ENCODE measurements at places on chromosomes 6 and 20. TPM values are rescaled to one million over a fixed set of nuclear protein-coding genes. Genes with fewer than 3 reads are reported as not detected.

GRCh38 chr6:85236636-85237035 is 213.2 kb upstream of the NT5E start:
- no peak for DNase-seq

GRCh38 chr6:141704151-141704550 is 428.6 kb upstream of the GJE1 start:
- no peak for DNase-seq

DNA sequence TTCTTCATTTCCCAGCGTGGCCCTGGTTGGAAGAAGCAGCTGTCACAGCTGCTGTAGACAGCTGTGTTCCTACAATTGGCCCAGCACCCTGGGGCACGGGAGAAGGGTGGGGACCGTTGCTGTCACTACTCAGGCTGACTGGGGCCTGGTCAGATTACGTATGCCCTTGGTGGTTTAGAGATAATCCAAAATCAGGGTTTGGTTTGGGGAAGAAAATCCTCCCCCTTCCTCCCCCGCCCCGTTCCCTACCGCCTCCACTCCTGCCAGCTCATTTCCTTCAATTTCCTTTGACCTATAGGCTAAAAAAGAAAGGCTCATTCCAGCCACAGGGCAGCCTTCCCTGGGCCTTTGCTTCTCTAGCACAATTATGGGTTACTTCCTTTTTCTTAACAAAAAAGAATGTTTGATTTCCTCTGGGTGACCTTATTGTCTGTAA is 292.7 kb downstream of the ESR1 start:
- no peak for DNase-seq

Gene OXT
- total RNA-seq = not detected

- no peak for DNase-seq
These were observed 66.6 kb downstream of the HIVEP2 start for GRCh38 chr6:142878407-142878806.

- no peak for DNase-seq
These were observed 40.0 kb downstream of the SNHG17 start for GRCh38 chr20:38395165-38395564.

Gene PRR3
- 12.7 TPM for total RNA-seq

DNA sequence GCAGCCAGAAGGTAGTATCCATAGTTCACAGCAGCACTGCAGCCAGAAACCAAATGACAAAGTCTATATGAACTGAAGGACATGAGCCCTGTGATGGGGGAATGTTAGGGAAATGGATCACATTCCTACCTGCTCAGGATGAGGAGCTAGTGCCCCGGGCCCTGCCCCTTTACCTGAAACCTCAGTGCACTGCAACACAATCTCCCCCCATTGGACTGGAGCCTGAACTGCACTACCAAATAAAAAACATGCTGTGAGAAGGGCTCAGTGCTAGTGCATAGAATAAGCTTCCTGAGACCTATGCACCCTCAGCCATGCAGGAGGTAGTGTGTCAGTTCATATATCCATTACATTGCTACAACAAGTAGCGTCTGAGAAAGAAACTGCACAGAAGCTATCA is 477.8 kb downstream of the HACE1 start:
- no peak for DNase-seq

Gene C20orf144
- not detected for total RNA-seq

Gene HACE1
- 33.9 TPM for total RNA-seq

DNA sequence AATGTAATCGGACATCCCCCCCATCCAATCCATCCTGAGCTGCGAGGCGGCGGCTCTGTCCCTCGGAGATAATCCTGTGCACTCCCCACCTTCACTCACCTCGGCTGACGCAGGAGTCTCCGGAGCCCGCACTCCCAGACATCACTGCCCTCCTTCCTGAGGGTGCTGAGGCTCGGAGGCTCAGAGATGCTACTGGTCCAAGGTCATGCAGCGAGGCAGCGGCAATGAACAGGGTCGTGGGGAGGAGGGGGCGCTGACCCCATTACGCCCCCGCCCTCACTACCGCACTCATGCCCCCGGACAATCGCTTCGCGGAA is 485 bp downstream of the ADISSP start:
- no peak for DNase-seq

- DNase-seq = no peak
These were observed 123.4 kb upstream of the GPR6 start for GRCh38 chr6:109854541-109855308.

DNA sequence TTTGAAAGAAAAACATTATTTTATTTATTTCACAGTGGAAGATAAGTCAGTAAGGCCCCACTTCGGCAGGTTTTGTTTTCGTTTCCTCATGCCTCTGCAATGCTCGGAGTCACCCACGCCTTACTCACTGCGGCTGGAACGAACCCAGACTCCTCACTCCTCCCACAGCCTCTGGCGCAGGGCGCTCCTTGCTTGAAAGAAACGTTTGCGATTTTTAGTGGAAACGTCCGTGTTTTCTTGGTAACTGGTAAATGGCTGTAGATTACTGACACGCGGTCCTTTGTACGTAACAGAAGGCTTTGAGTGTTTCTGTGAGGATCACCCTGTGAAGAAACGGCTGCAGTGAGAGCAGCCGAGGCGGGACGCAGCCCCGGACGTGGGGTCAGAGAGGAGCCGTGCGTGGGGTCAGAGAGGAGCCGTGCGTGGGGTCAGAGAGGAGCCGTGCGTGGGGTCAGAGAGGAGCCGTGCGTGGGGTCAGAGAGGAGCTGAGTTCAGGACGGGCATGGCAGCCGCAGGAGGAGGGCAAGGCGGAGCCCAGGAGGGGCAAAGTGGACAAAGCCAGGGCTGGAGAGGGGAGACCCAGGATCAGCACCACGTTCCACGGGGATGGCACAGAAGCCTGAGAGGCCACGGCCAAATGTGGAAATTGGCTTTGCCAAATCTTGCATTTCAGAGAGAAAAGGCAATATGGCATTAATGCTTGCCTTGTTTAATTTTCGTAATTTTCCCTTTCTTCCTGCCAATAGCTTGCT is 198.6 kb upstream of the THBS2 start:
- peak; percentile 77 for DNase-seq

DNA sequence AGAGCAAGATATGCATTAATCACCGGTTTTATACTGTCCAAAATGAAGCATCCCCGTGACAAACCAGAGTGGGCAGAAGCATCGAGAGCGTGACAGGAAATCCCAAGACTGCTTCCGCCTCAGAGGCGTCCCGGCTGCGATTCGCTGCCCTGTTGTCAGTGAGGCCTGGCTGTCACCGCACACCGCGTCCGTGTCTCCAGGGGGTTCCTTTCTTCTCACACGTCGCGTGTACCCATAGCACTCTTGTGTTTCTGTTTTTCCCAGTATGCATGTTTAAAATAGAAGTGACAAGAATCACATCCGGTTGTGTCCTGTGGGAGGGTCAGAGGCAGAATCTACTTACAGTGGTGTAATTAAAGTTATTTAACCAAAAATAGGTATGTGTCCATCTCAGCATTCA is 8.3 kb upstream of the ADRM1 start:
- DNase-seq = no peak

DNA sequence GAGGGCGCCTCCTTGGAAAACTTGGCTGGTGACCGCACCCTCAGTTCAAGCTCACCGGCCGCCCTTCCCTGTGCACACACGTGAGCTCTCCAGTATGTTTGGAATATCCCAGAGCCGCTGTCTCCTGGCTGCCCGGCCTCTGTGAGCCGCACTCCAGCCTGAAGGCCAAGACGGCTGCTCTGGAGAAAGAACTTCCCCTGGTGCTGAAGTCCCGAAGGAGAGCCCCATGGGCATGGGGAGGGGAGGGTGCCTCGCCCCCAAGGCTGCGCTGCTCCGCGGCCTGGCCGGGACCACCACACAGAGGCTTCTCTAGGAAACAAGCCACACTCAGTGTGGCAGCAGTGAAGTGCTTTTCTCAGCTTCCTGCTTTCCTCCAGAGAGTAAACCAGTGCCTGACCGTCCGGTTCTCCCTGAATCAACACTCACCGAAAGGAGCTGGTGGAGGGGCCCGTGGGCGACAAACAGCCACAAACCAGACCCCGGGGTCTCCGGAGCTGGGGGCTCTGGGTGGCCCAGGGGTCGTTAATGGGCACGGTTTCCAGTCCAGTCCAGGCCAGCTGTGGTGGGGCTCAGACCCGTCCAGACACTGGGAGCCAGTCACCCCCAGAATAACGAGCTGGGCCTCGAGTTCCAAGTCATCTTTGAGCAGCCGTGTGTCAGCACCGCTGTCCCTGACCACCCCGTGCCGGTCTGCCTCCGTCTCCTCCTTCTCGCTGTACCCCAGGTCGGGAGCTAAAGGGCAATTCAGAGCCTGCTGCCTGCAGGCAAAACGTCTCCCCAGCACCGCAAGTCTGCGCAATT is 87.4 kb upstream of the BHLHE23 start:
- DNase-seq = no peak

DNA sequence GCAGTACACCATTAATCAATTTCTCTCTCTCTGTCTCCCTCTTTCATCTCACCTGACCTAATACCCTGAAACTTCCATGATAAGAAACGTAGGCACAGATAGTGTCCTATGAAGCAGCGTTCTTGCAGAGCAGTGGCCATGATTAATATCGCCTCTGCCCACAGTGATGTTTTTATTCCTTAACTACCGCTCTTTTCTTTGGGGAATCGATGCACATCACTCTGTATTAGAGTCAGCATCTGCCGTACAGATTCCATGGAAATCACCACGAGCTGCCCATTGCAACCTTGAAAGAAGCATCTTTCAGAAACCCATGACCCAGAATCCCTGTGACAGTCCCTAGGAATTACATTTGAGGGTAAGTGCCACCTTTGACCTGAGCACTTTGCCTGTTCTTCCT is 152.0 kb upstream of the ECI2 start:
- no peak for DNase-seq

Gene MCHR2
- total RNA-seq = not detected

- DNase-seq = peak; percentile 55
These were observed 10.1 kb downstream of the SLC22A2 start for GRCh38 chr6:160248538-160248937.

GRCh38 chr6:44926556-44926955 is 401.6 kb upstream of the RUNX2 start:
- DNase-seq = no peak

- no peak for DNase-seq
These were observed 27.8 kb downstream of the SERPINB6 start for GRCh38 chr6:2943564-2943955.

GRCh38 chr6:113649276-113649675 is 207.9 kb upstream of the MARCKS start:
- no peak for DNase-seq

Gene TMEM244
- not detected for total RNA-seq

DNA sequence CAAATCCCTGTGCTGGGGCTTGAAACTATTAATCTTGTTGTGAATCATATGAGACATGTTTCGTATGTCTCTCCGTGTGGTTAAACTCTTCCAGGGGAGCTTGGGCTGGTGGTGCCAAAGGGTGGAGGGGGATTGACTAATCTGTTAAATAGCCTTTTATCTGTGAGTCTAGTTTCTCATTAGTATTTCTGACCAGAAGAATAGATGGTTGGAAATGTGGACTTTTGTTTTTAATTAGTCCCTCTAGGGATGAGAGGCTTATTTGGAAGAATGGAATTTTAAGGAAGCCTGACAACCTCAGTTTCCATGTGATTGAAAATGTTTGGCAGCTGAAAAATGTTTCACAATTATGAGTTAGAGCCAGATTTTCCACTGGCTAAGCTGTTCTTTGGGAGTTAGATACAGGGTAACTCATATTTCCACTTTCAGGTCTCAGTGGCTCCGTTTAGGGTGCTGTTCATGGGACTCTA is 117.3 kb downstream of the BCKDHB start:
- no peak for DNase-seq

GRCh38 chr6:53361549-53362031 is 12.8 kb upstream of the ELOVL5 start:
- DNase-seq = no peak

- DNase-seq = no peak
These were observed 2.2 kb upstream of the TOMM6 start for GRCh38 chr6:41785254-41785653.

Gene GRIK2
- total RNA-seq = 0.03 TPM

- no peak for DNase-seq
These were observed 15.7 kb upstream of the NHSL1 start for GRCh38 chr6:138514860-138515540.

DNA sequence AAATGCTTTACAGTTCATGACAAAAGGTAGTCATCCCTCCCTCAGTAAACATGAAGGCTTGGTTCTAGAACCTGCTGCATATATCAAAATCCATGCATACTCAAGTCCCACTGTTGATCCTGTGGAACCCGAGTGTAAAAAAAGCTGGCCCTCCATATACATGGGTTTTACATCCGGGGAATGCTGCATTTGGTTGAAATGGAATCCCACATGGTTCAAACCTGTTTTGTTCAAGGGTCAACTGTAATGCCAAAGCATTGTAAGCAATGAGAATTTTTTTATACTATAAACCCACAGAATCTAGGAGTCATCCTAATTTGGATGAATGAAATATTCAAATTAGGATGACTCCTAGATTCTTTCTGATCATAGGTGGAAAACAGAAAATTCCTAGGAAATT is 5.9 kb upstream of the HDAC2 start:
- DNase-seq = no peak

- DNase-seq = peak; percentile 21
These were observed 40.1 kb upstream of the PTCHD4 start for GRCh38 chr6:48151142-48151541.

DNA sequence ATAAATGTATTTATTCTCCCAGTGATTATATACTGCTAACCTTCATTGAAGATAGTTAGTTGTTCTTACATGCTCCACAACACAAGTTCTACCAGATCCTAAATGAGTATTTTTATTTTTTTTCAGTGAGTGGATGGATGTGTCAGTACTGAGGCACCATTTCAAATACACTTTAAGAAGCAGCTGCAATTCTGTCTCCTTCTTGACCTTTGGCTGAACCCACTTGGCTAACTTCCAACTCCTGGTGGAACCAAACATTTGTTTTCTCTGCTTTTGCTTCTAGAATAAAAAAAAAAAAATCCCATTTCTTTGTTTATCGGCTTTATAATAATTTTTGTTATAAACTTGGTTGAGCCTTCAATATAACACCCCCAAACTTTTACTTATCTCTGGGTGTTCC is 458.3 kb upstream of the MAP3K7 start:
- DNase-seq = peak; percentile 12

Gene MLN
- total RNA-seq = not detected

Gene SLC22A2
- total RNA-seq = not detected

DNA sequence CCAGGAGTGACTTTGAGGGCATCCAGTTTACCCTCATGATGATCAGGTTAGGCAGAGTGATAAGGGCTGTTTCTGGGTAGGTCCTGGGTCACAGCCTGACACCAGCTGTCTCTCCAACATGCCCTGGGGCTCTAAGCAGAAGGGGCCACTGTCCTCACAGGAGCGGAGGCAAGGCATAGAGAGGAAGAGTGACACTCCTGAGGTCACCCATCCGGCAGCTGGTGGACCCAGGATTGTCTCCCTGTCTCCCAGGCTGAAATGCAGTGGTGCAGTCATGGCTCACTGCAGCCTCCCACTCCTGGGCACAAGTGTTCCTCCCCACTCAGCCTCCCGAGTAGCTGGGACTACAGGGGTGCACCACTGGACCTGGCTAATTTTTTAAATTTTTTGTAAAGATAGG is 12.0 kb downstream of the DLGAP4 start:
- no peak for DNase-seq
